Peyer's patch (tissue), 4 donors: ENCODE measurements at places on chromosomes 5 and 9. TPM values are rescaled to one million over a fixed set of nuclear protein-coding genes. Genes with fewer than 3 reads are reported as not detected.

DNA sequence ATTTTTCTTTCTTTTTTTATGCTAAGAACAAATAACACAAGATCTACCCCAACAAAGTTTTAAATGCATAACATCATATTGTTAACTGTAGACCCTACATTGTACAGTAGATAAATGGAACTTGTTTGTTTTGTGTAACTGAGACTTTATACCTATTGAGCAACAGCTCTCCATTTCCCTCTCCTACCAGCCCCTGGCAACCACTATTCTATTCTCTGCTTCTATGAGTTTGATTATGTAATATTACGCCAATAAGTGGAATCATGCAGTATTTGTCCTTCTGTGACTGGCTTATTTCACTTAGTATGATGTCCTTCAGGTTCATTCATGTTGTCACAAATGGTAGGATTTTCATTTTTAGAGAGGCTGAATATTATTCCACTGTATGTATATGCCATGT is 308.2 kb upstream of the PRR16 start:
- no peak for DNase-seq

- no peak for DNase-seq
Observed at GRCh38 chr5:131530706-131531331, 104.2 kb downstream of the RAPGEF6 start.

ANKHD1 gene
- total RNA-seq = 214 TPM

- no peak for DNase-seq
Observed at GRCh38 chr5:60185231-60186099, 291.9 kb upstream of the PDE4D start.

DNA sequence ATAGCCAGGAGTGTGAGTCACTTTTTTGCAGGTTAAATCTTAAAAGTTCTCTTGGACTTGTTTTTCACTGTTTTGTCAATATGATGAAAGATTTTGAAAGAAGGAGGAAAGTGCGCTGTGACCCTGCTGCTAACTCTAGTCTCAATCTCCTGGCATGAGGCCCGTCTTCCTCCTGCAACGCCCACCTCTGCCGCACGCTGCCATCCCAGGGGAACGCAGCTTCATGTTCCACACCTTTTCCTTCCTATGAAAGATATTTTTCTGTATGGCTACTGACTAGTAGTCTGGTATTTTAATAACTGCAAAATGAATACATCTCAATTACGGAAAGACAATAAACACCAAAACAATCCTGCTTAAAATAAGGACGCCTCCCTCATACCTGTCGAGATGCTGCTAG is 8.3 kb downstream of the PPIC start:
- DNase-seq = no peak

ZFP2 gene
- total RNA-seq = 0.70 TPM

DNA sequence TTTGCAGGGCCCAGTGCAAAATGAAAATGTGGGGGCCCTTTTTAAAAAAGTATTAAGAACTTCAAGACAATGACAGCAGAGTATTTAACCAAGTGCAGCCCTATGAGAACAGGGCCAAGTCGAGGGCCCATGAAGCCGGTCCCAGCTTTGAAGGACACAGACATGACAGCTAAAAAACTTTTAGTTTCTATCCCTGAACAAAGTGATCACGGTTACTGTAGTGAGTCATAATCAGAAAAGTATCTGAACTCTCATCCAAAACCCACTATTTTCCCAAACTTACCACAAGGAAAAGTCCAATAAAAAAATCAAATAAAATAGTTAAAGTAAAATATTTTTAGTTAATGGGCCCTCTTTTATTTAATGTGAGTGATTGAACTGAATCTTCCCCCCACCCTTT is 126.0 kb downstream of the MEF2C start:
- no peak for DNase-seq

DNA sequence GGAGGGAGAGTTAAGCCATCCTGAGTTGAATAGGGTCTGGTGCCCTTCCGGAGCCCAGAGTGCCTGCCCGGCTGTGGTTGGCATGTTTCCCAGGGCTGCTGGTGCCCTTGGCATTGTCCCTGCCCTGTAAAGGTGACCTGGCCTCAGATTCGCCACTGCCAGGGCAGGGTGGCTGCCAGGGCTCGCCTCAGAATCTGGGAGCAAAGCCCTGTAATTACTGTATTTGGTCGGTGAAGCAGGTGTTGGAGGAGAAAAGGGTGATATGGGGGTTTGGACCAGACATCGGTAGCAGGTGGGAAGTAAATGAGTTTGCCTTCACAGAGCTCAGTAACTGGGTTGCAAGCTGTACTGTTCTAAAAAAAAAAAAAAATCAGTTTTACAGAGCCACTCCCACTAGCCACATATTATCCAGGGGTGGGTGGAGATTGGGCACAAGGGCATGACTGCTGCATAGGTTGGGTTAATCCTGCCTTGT is 47.6 kb downstream of the RGS3 start:
- DNase-seq = peak; percentile 66

- peak; percentile 72 for DNase-seq
Observed at GRCh38 chr9:91197232-91198181, 164.2 kb downstream of the AUH start.

GRCh38 chr9:70772601-70773000 is 348.8 kb downstream of the TRPM3 start:
- no peak for DNase-seq

DIRAS2 gene
- 0.35 TPM for total RNA-seq

GRCh38 chr9:87889882-87890252 is 7.2 kb downstream of the SPATA31E1 start:
- DNase-seq = no peak

- no peak for DNase-seq
Observed at GRCh38 chr9:101269591-101270283, 115.1 kb downstream of the BAAT start.

- DNase-seq = no peak
Observed at GRCh38 chr9:133323991-133324703, 11.8 kb downstream of the SURF6 start.

DNA sequence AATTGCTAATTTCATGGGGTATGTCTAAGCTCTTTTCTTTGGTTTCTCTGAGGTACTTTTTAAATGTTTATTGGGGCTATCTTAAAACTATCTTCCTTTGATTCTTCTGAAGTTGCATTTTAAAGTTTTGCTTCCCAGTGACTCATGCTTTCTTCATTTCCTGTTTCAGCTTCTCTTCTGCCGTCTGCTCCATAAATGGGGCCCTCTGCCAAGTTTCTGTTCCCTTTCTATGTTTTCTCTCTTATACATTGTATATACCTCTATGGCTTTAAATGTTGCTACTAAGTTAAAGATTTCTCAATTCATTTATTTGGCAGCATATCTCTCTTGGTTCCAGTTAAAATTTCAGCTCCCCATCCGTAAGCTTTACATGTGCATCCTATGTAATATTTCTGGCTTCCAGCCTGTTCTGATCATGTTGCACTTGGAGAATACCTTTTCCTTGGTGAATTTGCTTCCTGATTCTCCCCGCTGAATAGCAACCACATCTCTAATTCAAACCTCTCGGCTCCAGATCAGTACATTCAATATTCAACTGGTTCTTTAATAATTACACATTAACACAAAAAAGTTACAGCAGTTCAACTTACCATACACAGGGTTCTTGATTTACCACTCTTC is 125.3 kb downstream of the ST8SIA4 start:
- DNase-seq = peak; percentile 43

- DNase-seq = no peak
Observed at GRCh38 chr9:121954477-121955140, 138.5 kb downstream of the TTLL11 start.

CRB2 gene
- total RNA-seq = 0.83 TPM

DNA sequence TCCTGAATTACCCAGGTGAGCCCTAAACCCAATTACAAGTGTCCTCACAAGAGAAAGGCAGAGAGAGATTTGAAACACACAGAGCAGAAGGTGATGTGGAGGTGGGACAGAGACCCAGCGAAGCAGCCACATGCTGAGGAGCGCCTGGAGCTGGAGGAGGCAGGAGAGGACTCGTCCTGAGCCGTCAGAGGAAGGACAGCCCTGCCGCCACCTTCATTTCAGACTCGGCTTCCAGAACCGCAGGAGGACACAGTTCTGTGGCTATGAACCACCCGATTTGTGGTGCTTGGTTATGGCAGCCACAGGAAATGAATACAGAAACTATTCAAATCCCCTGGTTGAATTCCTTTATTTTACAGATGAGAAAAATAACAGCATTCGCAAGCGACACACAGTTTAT is 16.4 kb upstream of the FBP1 start:
- DNase-seq = no peak

DNA sequence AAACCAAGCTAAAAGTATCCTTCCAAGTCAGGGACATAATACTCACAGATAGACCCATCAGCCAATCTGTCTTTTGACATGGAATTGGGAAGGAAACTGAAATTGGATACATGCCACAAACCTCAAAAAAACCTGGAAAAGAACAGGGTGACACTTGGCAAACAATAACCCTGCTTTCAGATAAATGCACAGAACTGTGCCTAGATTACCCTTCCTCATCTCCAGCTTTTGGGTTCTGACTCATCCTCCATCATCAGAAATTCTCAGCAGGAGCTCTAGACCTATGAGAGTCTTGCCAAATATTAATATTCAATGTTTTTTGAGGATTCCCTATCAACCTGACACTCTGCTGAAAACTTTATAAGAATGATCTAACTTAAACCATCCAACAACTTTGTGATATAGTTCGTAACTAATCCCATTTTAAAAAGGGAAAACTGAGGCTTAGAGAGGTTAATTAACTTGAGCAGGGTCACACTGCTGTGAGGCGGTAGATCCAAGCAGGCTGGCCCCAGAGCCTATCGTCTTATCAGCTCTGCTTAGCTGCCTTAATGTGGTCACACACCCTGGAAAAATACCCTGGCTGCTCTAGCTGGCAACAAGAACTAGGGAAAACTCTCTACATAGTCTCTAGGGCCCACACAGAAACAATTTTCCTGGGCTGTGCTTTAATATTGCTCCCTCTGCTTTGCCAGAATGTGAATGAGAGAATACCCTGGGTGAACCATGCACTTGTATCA is 157.0 kb upstream of the TRPC7 start:
- DNase-seq = no peak

SMIM3 gene
- total RNA-seq = 24.0 TPM

ESM1 gene
- total RNA-seq = not detected

SLIT3 gene
- total RNA-seq = 17.3 TPM

HMGXB3 gene
- total RNA-seq = 45.0 TPM

GRCh38 chr5:26868504-26868903 is 169.9 kb downstream of the CDH9 start:
- no peak for DNase-seq

- DNase-seq = peak; percentile 98
Observed at GRCh38 chr9:76458903-76459693, at the start of gene GCNT1. TSS of gene GCNT1 (plus strand) at chr9:76459182. CDS start at chr9:76502382, 43,200 bp downstream.

- no peak for DNase-seq
Observed at GRCh38 chr9:9099646-9100045, 1300.1 kb upstream of the DMAC1 start.

EPB41L4B gene
- total RNA-seq = 20.6 TPM
